ENCODE measurements at places on chromosomes 2 and 18.
A peak's percentile ranks its signal among the peaks of the same experiment; 100 is the strongest.

GRCh38 chr2:144461308-144461766 lies 58.6 kb downstream of the ZEB2 start:
- DNase-seq: no peak

GRCh38 chr2:36584148-36584794 lies 13.7 kb downstream of the FEZ2 start:
- DNase-seq: no peak

- no peak for DNase-seq
Measured at GRCh38 chr2:202589582-202589949, 45.2 kb upstream of the FAM117B start.

DNA sequence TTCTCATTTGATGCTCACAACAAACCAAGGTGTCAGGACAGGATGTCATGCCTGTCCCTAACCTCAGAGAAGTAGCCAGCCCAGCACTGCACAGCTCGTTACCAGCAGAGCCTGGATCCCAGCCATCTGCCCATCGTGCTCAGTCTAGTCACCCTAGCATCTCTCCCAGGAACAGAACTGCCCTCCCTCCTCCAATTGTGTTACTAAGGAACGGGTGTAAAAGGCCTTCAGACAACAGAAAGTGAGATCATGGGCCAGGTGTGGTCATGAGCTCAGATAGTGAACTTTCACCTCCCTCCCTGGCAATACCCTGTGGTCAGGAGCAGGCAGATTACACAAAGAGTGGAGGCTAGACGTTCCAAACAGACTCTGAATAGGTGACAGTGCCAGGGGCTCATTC lies 111.8 kb upstream of the PPP1CB start:
- no peak for DNase-seq

DNA sequence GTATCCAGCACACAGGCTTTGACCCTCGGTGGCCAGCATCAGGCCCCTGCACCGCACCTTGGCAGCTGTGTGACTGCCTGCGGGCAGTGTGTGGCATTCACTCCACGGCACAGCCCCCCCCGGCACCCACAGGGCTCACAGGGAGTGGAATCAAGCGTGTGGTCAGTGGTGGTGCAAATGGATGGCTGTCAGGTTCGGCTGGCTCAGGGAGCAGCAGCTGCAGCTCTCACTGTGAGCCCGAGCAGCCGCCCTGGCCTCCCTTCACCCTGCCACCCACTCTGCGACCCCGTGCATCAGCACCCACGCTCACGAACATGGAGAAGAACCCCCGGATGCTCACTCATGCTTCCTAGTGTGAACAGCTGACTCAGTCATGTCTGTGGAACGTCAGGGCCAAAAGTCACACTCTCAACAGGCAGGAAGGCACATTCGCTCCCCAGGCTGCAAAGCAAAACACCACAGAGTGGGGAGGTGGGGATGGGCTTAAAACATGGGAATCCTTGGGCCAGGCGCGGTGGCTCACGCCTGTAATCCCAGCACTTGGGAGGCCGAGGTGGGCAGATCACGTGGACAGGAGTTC lies 41.5 kb upstream of the GPC1 start:
- no peak for DNase-seq

GRCh38 chr2:69660637-69661036 lies 17.1 kb upstream of the AAK1 start:
- no peak for DNase-seq

- DNase-seq: peak; percentile 37
Measured at GRCh38 chr2:236512902-236513435, 56.7 kb upstream of the ACKR3 start.

- DNase-seq: no peak
Measured at GRCh38 chr2:59171019-59171418, 929.9 kb upstream of the FANCL start.

- DNase-seq: no peak
Measured at GRCh38 chr2:241454837-241455485, 53.4 kb downstream of the STK25 start.

DNA sequence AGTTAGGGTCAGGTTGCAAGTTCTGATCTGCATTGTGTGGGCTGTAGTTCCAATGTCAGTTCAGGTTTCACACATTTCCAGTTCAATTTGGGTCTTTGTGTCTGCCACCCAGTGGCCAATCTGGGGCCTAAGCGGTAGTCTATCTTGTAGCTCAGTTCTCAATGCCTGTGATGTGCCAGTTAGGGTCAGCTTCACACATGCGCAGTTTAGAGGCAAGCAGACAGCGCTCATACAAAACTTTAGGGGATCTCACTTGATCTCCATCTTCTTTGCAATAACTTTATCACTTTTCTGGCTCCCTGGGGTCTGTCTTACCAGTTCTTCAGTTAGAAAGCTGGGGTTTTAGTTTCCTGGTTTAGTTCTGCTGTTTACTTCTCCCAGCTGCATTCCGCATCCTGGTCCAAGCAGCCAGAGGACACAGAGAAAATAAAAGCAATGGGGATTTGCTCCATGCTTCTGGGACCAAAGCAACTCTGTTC lies 11.0 kb upstream of the ZNF24 start:
- DNase-seq: peak; percentile 29

- DNase-seq: no peak
Measured at GRCh38 chr2:112880696-112881095, 30.3 kb upstream of the IL37 start.

DNA sequence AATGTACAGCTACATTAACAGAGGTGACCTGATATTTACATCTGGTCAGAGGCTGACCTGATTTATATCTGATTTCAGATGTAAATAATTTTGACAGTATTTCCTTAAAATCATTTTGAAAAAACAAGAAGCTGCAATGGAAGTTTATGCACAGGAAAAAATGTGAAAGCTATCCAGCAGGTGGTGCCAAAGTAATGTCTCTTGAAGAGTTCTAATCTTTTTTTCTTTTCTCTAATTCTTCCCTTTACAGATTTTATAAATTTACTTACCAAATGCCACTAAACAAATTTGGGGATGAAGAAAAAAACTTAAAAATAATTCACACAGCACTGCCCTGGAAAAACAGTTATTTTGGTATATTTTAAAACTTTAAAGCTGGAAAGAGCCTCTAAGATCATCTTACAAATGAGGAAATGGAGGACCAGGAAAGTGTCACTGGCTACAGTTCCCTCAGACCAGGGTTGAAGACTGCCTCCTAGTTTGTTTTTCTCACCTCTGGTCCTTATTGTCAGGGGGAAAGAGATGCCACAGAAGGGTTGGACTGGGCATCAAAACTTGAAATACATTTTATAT lies 16.4 kb upstream of the FBLN7 start:
- peak; percentile 14 for DNase-seq

GRCh38 chr2:69385443-69386151 lies 1.4 kb downstream of the GFPT1 start:
- DNase-seq: no peak

DNA sequence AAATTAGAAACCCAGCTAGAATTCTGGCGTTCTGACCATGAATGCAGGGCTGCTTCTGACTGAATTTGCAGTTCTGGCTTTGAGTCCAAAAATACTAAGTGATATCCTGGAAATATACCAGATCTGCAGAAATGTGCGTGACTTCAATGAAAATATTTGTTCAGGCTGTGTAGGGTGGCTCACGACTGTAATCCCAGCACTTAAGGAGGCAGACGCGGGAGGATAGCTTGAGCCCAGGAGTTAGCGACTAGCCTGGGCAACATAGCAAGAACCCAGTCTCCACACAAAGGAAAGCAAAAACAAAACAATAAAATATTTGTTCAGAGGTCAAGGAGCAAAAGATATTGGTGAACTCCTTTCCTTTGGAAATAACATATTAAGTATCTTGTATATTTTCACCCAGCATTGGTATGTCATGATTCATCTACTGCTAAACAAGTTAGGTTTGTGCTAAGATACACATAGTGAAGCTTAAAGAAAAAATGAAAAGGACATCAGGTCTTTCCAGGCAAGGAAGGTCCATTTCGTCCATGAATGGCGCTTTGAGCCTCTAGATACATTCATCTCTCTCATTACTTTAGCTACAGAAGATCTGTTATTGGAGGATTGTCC lies 239.2 kb downstream of the CMPK2 start:
- no peak for DNase-seq

DNA sequence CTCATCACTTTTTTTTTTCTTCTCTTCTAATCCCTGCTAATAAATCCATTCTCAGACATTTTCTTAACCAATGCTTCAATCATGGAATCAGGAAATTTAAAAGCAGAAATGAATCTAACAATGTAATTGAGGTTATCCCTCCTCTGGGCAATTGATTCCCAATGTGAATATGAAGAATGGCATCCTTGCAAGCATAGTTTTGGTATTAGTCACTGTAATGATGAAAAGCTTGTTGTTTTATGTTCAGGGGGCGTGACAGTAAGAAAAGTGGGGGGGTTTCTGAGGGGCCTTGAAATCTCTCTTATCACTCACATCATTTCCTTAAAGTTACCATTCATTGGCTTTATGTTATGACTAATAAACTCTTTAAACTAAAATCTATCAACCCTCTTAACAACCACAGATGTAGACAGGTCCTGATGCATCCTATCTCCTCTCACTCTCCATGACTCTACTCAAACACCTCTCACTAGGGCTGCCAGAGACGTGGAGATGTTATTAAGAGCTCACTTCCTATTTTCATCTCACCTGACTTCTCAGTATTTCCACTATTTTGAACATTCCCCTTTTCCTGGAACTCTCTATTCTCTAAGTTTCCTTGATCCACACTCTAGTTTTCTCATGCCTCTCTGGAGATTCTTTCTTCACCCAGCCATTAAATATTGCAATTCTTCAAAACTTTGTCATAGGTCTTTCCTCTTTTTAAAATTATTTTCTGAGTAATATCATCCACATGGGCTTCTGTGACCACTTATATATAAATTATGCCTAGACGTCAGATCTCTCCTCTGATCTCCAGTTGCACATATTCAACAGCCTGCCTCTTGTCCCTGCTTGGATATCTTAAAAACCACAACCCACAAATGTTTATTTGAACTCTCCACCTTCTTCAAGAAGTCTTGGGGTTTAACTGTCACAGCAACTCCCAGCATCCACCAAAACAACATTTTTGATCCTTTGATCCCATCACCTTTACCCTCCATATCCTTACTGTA lies 332.9 kb downstream of the CDH2 start:
- DNase-seq: no peak

- DNase-seq: no peak
Measured at GRCh38 chr18:10536280-10536679, 10.5 kb downstream of the NAPG start.

DNA sequence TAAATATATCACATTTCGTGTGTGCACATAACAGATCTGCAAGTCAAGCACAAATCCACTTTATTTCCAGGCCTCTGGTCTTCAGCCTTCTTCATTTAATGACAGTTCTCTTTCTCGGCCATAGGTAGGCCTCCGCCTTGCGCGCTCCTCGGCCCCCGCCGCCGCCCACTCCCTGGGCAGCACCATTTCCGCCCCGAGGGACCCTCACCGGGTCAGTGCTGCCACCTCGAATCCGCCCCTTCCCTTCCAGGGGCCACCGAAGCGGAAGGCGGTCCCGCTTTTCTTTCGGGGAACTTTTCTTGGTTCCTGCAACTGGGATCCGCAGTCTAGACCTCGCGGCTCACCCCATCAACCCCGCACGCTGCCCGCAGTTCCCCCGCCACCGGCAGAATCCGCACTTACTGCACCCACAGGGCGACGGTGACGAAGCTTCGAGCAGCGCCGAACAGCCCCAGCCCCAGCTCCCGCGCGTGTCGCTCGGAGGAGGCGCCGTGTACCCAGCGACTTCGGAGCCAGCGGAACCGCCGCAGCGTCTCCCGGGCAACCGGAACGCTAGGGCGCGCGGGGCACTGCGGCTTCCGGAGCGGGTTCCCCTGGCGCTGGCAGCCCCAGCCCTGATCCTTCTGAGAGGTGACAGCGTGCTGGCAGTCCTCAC lies at the start of gene CDKL4:
TSS of gene CDKL4 (minus strand) at position 502 of the 655 bp plus-strand sequence.
- DNase-seq: peak; percentile 2

GRCh38 chr2:8215982-8216381 lies 465.9 kb upstream of the ID2 start:
- DNase-seq: no peak

DNA sequence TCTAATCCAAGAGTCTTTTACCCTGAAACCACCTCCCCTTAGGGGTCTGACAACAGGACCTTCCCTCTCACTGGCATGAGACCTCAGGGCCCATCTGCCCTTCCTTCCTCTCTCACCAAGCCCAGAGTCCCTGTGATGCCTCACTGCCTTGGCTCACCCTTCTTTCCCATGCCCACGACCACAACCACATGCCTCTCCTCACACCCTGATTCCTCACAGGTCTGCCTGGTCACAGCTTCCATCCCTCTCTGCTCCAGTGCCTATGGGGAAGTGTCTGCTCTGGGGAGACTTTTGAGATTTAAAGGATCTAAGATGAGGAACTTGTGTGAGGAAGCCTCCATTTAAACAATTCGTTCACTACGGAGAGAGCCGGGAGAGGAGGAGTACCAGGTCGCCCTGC lies 98.9 kb upstream of the SH3BP4 start:
- DNase-seq: no peak
